ENCODE measurements at places on chromosomes 11 and 22.
A peak's percentile ranks its signal among the peaks of the same experiment; 100 is the strongest.

GRCh38 chr11:69321877-69322361, 28.0 kb downstream of the MYEOV start:
- no peak for DNase-seq

- no peak for DNase-seq
Observed at GRCh38 chr11:35650006-35650405, 12.6 kb upstream of the TRIM44 start.

- peak; percentile 72 for DNase-seq
Observed at GRCh38 chr11:46826310-46827044, 19.6 kb downstream of the CKAP5 start.

- no peak for DNase-seq
Observed at GRCh38 chr11:30579415-30580175, 6.6 kb downstream of the MPPED2 start.

- DNase-seq = peak; percentile 50
Observed at GRCh38 chr11:76783896-76784813, 999 bp downstream of the TSKU start.

DNA sequence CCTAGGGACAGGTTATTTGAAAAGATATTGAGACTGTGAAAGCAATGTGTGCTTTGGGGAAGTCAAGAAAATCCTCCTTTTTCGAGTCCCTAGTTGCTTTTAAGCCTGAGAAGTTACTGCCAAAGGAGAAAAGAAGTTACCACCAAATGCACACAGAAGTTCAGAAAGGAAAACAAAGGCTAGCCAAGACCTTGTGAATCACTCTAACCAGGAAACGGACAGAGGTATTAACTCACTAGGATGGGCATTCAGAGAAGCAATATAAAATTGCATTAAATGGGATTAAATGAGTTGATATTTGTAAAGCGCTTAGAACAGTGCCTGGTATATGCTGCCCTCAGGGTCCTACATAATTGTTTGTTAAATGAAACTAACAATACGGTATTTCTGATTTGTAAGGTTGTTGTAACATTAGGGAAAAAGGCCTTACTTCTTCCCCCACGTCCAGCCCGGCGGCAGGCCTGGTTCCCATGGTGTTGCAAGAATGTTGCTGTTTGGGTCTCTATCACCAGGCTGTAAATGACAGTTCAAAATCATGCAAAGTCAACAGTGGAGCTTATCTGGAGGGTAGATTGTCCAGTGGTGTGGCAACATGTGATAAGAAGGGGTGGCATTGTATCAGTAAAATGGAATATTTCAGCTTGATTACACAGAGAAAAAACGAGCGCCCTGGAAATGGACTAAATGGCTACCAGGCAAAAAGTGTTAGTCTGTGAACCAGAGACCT, 7.1 kb downstream of the TMA7B start:
- peak; percentile 31 for DNase-seq

- no peak for DNase-seq
Observed at GRCh38 chr11:114892381-114893197, 214.3 kb downstream of the NXPE2 start.

- DNase-seq = no peak
Observed at GRCh38 chr11:66115638-66116301, 45.7 kb downstream of the PACS1 start.

GRCh38 chr22:44316393-44317122, 3.8 kb upstream of the SHISAL1 start:
- DNase-seq = no peak

Measured in prostate gland (tissue), 2 donors.